Aortic smooth muscle cell (primary cell): ENCODE measurements at places on chromosomes 13 and 19. TPM values are rescaled to one million over a fixed set of nuclear protein-coding genes. Genes with fewer than 3 reads are reported as not detected.

RNF113B gene
- total RNA-seq = not detected in 2 replicates

LIPE gene
- total RNA-seq = 1.9 and 2.6 TPM in 2 replicates

TEX101 gene
- total RNA-seq = not detected in 2 replicates

IGLON5 gene
- not detected in 2 replicates for total RNA-seq

METTL21C gene
- total RNA-seq = not detected in 2 replicates

AXL gene
- total RNA-seq = 165 and 211 TPM in 2 replicates

NCAN gene
- under 0.01 TPM in 1 of 2 replicates, not detected in the other for total RNA-seq

WDR87 gene
- not detected in 2 replicates for total RNA-seq
